ENCODE measurements at places on chromosomes 11 and 22.

DNA sequence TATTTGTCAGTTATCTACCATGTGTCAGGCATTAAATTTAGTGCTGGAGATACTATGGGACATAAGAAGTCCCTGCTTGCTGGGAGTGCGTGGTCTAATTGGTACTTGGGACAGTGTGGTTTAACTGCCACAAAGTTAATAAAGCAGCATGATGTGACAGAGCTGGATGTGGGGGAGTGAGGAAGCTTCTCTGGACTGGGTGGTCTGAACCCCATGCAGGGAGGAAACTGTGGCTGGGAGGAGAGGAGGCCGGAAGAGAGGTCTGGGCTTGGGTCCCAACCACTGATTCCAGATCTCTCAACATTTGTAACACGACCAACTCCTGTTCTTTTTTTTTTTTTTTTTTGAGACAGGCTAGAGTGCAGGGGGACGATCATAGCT, 37.1 kb downstream of the ST3GAL4 start:
- no peak for DNase-seq

- DNase-seq: no peak
Observed at GRCh38 chr11:6251990-6252473, 7.6 kb upstream of the CCKBR start.

- no peak for DNase-seq
Observed at GRCh38 chr11:325796-326591, 5.3 kb upstream of the IFITM3 start.

- no peak for DNase-seq
Observed at GRCh38 chr22:17958166-17958565, 66.2 kb downstream of the MICAL3 start.

DNA sequence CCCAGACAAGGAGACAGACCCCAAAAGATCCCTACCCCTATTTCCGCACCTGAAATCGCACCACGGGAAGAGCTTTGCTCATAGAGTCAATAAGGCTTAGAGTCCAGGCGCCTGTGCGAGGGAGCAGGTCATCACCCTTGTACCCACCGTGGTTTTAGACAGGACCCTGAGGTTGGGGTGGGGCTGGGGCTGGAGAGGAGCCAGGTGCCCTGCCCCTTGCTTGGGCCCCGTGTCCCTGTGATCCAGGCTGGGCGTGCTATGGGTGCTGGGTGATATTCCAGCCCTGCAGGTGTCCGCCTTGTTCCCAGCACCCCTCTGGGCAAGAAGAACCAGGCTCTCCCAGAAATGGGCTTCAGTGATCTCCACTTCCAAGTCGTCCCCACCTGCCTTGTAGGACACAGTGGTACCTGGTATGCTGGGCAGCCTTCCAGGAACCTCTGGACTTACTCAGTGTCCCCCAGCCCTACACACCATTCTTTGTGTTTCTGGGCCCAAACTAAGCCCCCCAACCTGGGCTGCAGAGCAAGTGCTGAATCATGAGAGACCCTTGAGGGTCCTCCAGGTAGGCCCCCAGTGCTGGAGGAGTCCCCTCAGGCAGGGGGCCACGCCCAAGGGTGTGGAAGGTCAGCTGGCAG, 4.5 kb downstream of the CD81 start:
- no peak for DNase-seq
